Muscle of back (tissue), 13 donors: ENCODE measurements at places on chromosomes 11 and 22. TPM values are rescaled to one million over a fixed set of nuclear protein-coding genes. Genes with fewer than 3 reads are reported as not detected.

The ELMOD1 gene
- polyA plus RNA-seq = 3.3 TPM

The GNAZ gene
- 3.6 TPM for polyA plus RNA-seq

The APOL5 gene
- 1.4 TPM for polyA plus RNA-seq

The MEI1 gene
- 1.4 TPM for polyA plus RNA-seq

The OR5L1 gene
- not detected for polyA plus RNA-seq

The DEFB131B gene
- not detected for polyA plus RNA-seq

The PITPNB gene
- polyA plus RNA-seq = 44.3 TPM

The FAT3 gene
- 2.6 TPM for polyA plus RNA-seq
